Pancreas (tissue), 10 donors: ENCODE measurements at places on chromosomes 12 and 14. TPM values are rescaled to one million over a fixed set of nuclear protein-coding genes. Genes with fewer than 3 reads are reported as not detected.

GRCh38 chr12:11553871-11554533 is 95.5 kb upstream of the ETV6 start:
- H3K27ac ChIP-seq: no peak overlapping the region
- no peaks in the 10 kb centered on the region for H3K4me1 ChIP-seq
- peak; percentile 23 for DNase-seq
- no peaks in the 10 kb centered on the region for H3K27me3 ChIP-seq

The CLEC9A gene
- not detected for total RNA-seq

The FLRT2 gene
- total RNA-seq: 73.0 TPM

- H3K27ac ChIP-seq: no peak overlapping the region
- DNase-seq: peak; percentile 61
- no peaks in the 10 kb centered on the region for H3K36me3 ChIP-seq
- no peaks in the 10 kb centered on the region for H3K27me3 ChIP-seq
These were observed 6.4 kb downstream of the SLC15A4 start for GRCh38 chr12:128817111-128818015.

DNA sequence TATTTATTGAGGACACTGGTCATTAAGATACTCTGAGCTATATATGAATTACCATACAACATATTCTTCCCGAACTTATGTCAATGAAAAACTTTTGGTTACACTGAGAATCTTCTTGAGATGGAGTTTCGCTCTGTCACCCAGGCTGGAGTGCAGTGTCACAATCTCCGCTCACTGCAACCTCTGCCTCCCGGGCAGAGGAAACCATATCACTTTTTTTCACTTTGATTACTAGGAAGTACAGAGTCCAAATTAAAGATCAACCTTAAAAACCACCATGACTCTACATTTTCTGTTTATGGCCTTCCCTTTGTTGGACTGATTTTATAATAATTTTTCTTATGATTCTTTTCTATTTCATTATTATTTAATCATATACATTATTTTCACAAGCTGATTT is 336.5 kb downstream of the FSCB start:
- H3K36me3 ChIP-seq: no peaks in the 10 kb centered on the region
- no peaks in the 10 kb centered on the region for H3K4me1 ChIP-seq
- no peak for DNase-seq
- H3K27ac ChIP-seq: no peak overlapping the region

The RIMBP2 gene
- 1.8 TPM for total RNA-seq

- no peak overlapping the region for H3K4me3 ChIP-seq
- no peaks in the 10 kb centered on the region for H3K36me3 ChIP-seq
- no peaks in the 10 kb centered on the region for H3K4me1 ChIP-seq
- H3K27ac ChIP-seq: no peak overlapping the region
- no peaks in the 10 kb centered on the region for H3K27me3 ChIP-seq
- no peak for DNase-seq
These were observed 23.9 kb upstream of the MAP1LC3B2 start for GRCh38 chr12:116535241-116535640.

GRCh38 chr12:65632131-65632855 is 192.0 kb upstream of the HMGA2 start:
- H3K4me3 ChIP-seq: no peak overlapping the region
- H3K27me3 ChIP-seq: no peaks in the 10 kb centered on the region
- no peaks in the 10 kb centered on the region for H3K4me1 ChIP-seq
- no peak for DNase-seq

DNA sequence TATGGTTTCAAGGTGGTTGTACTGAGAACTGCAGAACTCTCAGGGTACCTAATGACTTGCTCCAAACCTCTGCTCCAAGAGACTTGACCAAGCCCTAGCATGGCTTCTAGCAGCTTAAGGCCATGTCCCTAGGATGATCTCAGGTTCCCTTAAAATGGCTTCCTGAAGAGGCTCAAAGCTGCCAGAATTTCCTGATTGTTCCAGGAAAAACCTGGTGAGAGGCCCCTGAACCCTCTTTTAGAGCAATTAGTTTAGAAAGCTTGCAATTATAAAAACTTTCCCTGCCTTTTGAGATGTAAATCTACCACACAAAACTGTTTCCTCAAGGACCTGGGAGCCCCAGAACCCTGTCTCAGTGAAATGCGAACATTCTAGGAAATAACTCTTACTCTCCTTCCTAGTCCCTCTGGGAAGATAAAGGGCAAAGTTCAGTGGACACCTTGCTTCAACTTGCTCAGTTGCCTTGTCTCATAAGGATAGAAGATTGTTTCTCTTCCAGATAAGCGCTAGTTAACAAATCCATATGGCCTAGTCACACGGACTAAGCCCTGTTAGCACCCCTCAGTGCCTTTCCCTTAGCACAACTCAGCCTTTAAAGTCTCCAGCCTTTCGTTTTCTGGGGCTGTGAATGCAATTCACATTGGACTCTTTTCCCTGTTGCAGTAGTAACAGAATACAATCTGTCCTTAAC is 2.5 kb downstream of the CMAS start:
- H3K4me1 ChIP-seq: peaks cover 25% of the 10 kb centered on the region
- no peak overlapping the region for H3K27ac ChIP-seq
- H3K4me3 ChIP-seq: no peak overlapping the region
- no peak for DNase-seq
- H3K36me3 ChIP-seq: no peaks in the 10 kb centered on the region

GRCh38 chr14:60757567-60758002 is 23.0 kb downstream of the MNAT1 start:
- no peak overlapping the region for H3K4me3 ChIP-seq
- DNase-seq: no peak
- no peaks in the 10 kb centered on the region for H3K27me3 ChIP-seq
- H3K36me3 ChIP-seq: no peaks in the 10 kb centered on the region

The OAS2 gene
- total RNA-seq: 1.1 TPM

The TAS2R42 gene
- not detected for total RNA-seq

The ZDHHC22 gene
- total RNA-seq: 0.04 TPM

GRCh38 chr14:91399868-91400640 is 17.6 kb downstream of the CCDC88C start:
- H3K4me1 ChIP-seq: peaks cover 66% of the 10 kb centered on the region
- no peaks in the 10 kb centered on the region for H3K27me3 ChIP-seq
- H3K36me3 ChIP-seq: no peaks in the 10 kb centered on the region
- no peak overlapping the region for H3K27ac ChIP-seq
- no peak for DNase-seq

GRCh38 chr14:79581912-79582576 is 629.3 kb downstream of the DIO2 start:
- H3K27me3 ChIP-seq: no peaks in the 10 kb centered on the region
- no peak for DNase-seq
- H3K4me1 ChIP-seq: no peaks in the 10 kb centered on the region
- no peaks in the 10 kb centered on the region for H3K36me3 ChIP-seq

GRCh38 chr12:124542021-124542949 is 25.1 kb downstream of the NCOR2 start:
- no peak overlapping the region for H3K27ac ChIP-seq
- no peak for DNase-seq
- no peak overlapping the region for H3K4me3 ChIP-seq
- peaks cover 19% of the 10 kb centered on the region for H3K4me1 ChIP-seq
- H3K36me3 ChIP-seq: no peaks in the 10 kb centered on the region
- H3K27me3 ChIP-seq: no peaks in the 10 kb centered on the region

The ANKRD33 gene
- not detected for total RNA-seq
